ENCODE measurements at places on chromosomes 6 and 20.

- no peak for DNase-seq
These were observed 48.0 kb downstream of the NCOA3 start for GRCh38 chr20:47549671-47550070.

- no peak for DNase-seq
These were observed 110.0 kb upstream of the RIN2 start for GRCh38 chr20:19648024-19648423.

DNA sequence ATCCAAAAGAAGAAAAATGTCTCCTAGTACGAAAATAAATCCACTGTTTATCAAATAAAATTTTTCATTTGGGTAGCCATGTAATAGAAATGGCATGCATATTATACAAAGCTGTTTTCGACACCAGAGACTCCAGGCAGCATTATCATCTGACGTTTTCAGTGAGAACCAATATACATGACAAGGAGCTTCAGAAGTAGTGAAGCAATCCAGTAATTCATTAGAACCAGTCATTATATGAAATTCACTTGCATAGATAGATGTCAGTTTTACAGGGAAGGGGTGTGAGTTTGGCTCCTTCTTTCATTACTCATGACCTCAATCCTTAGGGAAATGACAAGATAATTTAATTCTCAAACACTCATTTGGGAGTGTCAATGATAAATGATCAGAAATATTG, 14.7 kb downstream of the HTR1B start:
- no peak for DNase-seq

DNA sequence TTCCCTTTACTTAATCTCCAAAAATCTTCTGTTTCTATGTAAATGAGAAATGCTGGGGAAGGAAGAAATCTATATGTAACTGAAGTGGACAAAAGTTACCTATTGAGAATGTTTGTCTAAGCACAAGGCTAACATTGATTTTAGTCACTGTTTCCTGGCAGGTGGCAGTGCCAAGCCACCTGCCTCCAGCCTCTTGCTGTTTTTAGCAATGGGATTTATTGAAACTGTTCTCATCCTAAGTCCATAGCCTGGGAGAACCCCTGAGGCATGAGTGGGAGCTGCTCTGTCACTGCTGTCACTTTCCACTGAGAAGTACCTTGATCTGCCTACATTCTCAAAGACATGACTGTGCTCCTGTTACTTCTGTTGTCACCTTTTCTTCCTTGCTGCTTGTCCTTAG, 14.7 kb downstream of the ENPP3 start:
- DNase-seq, result no peak

GRCh38 chr6:169019727-169020491, 233.7 kb downstream of the THBS2 start:
- no peak for DNase-seq

DNA sequence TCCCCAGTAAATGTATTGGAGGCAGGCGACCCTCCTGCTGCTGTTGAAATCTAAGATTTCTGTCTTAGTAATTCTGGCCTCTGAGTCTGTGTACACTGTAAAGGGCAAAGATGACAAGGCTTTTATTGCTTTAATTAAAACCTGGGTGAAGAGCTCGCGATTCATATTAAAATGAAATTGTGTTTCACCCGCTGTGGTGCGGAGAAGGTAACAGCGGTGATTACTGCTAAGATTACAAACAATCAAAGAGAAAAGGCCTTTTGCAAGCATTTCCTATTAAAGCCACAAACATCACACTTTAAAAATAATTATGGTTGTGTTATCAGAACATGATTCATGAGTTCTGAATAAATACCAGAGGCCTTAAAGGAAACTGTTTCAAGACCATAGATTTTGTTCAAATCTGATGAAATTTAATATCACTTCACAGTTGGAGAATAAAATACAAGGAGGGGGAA, 69.3 kb downstream of the TOX2 start:
- no peak for DNase-seq

GRCh38 chr6:87829622-87830121, 127.6 kb upstream of the AKIRIN2 start:
- no peak for DNase-seq
